ENCODE measurements at places on chromosomes 11 and 22. TPM values are rescaled to one million over a fixed set of nuclear protein-coding genes. Genes with fewer than 3 reads are reported as not detected.

TIMM10B gene
- total RNA-seq = 47.2 TPM

SLC39A13 gene
- 52.1 TPM for total RNA-seq

HIPK3 gene
- 196 TPM for total RNA-seq

GALNT18 gene
- total RNA-seq = 28.4 TPM

LAYN gene
- 11.7 TPM for total RNA-seq

TMEM191C gene
- total RNA-seq = 1.6 TPM

CD151 gene
- 149 TPM for total RNA-seq

TRIM51 gene
- not detected for total RNA-seq

RBM4 gene
- total RNA-seq = 189 TPM

EFCAB6 gene
- total RNA-seq = 15.9 TPM

FOSL1 gene
- total RNA-seq = not detected

HPX gene
- total RNA-seq = 2.8 TPM

MUC2 gene
- total RNA-seq = not detected

SLC22A9 gene
- not detected for total RNA-seq

BBOX1 gene
- 2.5 TPM for total RNA-seq

PGA5 gene
- not detected for total RNA-seq
